Camera-type eye (tissue), 1 donor: ENCODE measurements at places on chromosomes 5 and 9. TPM values are rescaled to one million over a fixed set of nuclear protein-coding genes. Genes with fewer than 3 reads are reported as not detected.

HMCN2 gene
- total RNA-seq: 6.0 TPM

WNK2 gene
- total RNA-seq: 89.7 TPM

SLCO4C1 gene
- 0.77 TPM for total RNA-seq

PCDHB3 gene
- 10.6 TPM for total RNA-seq

PITX1 gene
- 31.1 TPM for total RNA-seq

HTR4 gene
- total RNA-seq: 0.27 TPM

GABRA1 gene
- total RNA-seq: 16.5 TPM

PRRX2 gene
- total RNA-seq: 7.9 TPM

GMCL2 gene
- total RNA-seq: not detected

LIFR gene
- 60.8 TPM for total RNA-seq

EQTN gene
- 1.2 TPM for total RNA-seq

SPATA31C1 gene
- not detected for total RNA-seq

GGTA1 gene
- total RNA-seq: 3.5 TPM

ACO1 gene
- 27.5 TPM for total RNA-seq

PCYOX1L gene
- 19.8 TPM for total RNA-seq

SPATA31A6 gene
- total RNA-seq: not detected

ANKHD1 gene
- 164 TPM for total RNA-seq

BAAT gene
- 0.22 TPM for total RNA-seq

TSLP gene
- not detected for total RNA-seq

PAEP gene
- total RNA-seq: not detected
